ENCODE measurements at places on chromosomes 11 and 22. TPM values are rescaled to one million over a fixed set of nuclear protein-coding genes. Genes with fewer than 3 reads are reported as not detected.

The MMP7 gene
- total RNA-seq, result 66.5 TPM

DNA sequence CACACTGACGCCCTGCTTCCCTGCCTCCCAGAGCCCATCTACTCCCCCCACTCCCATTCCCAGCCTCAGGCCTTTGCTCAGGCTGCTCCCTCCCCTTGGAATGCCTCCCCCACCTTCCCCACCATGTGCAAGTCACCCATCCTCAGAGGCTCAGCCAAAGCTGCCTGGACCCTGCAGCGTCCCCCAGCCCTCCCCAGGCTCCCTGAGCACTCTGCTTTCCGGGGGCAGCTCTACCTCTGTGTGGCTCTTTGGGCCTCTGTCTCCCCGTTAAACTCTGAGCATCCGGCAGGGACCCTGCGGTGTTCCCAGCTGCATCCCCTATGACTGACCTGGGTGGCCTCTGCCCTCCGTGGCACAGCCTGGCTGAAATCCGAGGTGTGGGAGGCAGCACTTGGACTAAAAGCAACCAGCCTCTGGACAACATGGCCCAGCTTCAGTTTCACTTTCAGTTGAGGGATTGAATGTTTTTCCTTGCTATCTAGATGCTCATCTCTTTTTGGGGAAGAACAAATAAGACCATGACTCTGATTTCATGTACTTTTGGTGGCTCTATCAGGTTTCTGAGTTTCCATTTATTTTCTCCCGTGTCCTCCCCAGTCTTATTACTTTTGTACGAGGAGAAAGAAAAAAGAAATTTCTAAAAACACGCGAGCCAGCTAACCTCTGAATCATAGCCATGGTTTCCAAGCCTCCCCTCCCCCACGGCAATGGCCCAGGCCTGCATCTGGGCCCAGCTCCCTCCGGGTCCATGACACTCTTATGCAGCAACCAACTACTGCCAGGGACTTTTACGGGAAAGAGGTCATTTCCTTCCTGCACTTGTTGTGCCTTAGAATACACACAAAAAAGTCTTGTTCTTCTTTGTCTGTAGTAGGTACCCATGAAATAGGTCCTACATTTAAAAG lies 3.8 kb downstream of the APOL3 start:
- DNase-seq, result peak; percentile 88
- peak overlapping the region; percentile 95 for H3K27ac ChIP-seq
- peaks cover 88% of the 10 kb centered on the region for H3K4me1 ChIP-seq
- H3K36me3 ChIP-seq, result no peaks in the 10 kb centered on the region
- H3K27me3 ChIP-seq, result no peaks in the 10 kb centered on the region

The NAALAD2 gene
- 1.6 TPM for total RNA-seq

The ROBO4 gene
- 17.3 TPM for total RNA-seq

GRCh38 chr22:49670456-49671330 lies 157.0 kb downstream of the BRD1 start:
- peak overlapping the region; percentile 69 for H3K27ac ChIP-seq
- peak; percentile 85 for DNase-seq
- H3K4me1 ChIP-seq, result peaks cover 23% of the 10 kb centered on the region
- peak overlapping the region; percentile 46 for H3K4me3 ChIP-seq

DNA sequence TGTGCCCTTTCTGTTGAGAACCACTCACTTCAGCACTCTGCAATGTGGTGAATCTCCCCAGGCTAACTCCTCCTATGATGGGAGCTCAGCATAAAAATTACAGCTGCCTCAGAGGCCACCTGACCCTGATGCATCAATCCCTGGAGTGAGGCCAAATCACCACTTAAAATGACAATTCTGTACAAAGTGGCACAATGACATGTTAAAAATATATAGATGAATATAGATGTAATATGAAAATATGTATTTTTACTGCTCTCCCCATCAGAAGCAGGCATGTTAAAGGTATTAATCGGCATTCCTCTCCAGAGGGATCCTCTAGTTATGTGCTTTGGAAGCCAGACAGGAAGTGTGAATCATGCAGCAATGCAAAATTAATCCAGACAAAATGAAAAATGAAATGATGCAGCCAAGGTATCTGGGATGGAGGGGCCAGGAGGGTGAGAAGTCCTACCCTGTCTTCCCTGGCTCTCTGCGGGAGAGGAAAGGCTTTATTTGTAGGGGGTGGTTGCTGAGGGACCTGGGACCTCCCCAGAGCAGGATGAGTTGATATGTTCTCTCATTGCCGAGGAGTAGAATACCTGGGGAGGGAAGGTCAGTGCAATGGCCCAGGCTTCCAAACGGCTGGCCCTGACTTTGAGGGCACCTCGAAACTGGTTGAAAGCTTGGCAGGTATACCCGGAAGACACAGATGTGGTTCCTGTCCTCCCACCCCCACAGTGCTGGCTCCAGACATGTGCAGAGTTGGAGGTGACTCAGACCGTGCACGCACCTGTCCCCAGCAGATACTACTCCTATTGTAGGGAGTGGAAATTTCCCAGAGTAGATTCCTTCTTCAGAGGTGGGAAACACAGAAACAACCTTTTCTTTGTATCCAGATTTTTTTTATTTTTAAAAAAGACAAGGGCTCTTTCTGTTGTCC lies 347.9 kb upstream of the NCAM1 start:
- H3K36me3 ChIP-seq, result no peaks in the 10 kb centered on the region
- no peak for DNase-seq
- H3K4me1 ChIP-seq, result no peaks in the 10 kb centered on the region
- no peak overlapping the region for H3K27ac ChIP-seq
- H3K4me3 ChIP-seq, result no peak overlapping the region
- H3K27me3 ChIP-seq, result no peaks in the 10 kb centered on the region

DNA sequence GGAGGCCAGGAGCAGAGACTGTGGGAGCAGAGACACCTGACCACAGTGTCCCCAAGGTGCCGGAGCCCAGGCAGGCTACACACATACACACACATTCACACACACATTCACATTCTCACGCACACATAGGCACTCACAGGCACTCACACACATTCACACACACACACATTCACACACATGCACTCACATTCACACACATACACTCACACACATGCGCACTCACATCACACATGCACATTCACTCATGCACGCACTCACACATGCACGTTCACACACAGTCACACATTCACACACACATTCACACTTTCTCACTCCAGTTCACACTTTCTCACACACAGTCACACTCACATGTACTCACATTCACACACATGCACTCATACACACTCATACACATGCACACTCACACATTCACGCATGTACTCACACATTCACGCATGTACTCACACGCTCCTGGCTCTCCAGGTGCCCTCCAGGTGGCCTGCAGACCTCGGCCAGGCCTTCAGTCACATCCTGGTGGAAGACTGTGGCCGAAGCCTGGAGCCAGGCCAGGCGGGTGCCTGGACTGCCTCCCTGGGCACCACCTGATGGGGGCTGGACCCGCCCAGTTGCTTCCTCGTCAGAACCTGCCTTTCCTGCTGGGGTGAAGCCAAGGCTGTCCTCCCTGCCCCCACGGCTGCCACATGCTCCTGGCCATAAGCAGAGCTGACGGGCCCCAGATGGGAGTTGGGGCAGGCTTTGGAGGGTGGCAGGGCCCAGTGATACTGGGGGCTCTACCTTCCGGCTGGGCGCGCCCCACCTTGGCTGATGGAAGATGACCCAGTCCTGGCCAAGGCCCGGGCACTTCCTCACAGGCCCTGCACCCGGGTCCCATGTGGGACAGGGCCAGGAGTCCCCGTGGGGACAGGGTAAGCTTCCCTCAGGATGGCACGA lies 89.5 kb downstream of the WNT7B start:
- H3K36me3 ChIP-seq, result no peaks in the 10 kb centered on the region
- H3K27ac ChIP-seq, result no peak overlapping the region
- H3K4me3 ChIP-seq, result no peak overlapping the region
- H3K4me1 ChIP-seq, result no peaks in the 10 kb centered on the region
- DNase-seq, result peak; percentile 83

GRCh38 chr11:81674211-81674610 lies 1059.5 kb downstream of the FAM181B start:
- H3K4me1 ChIP-seq, result no peaks in the 10 kb centered on the region
- DNase-seq, result no peak
- H3K4me3 ChIP-seq, result no peak overlapping the region
- H3K27ac ChIP-seq, result no peak overlapping the region

DNA sequence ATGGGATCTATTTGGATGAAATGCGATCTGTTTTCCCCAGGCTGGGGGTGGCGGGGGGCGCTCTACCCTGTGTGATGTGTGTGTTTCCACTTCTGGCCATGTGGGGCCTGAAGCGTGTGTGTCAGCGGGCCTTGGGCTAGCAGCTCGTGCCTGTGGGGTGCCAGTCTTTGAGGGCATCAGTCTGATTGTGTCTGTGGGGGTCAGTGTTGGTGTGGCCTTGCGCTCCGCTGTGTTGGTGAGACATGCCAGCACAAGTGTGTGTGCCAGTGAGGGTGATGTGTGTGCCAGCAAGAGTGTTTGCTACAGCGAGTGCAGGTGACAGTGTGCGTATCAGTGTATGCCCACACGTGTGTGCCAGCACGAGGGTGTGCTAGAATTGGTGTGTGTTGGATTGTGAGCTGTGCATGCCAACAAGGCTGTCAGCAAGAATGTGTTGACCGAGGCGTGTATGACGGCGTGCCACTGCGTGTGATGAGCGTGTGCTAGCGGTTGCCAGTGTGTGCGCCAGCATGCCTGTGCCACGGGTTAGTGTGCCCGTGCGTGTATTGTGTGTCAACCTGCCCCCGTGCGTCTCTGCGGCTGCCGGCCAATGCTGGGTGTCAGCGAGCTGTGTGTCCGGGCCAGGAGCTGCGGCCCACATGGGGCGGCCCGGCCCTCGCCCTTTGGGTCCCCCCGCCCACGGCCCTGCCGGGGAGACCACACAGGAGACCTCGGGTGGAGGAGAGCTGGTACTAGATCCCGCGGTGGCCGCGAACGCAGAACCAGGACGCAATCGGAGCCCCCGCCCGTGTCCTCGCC lies 519 bp downstream of the ARRB1 start:
- no peaks in the 10 kb centered on the region for H3K27me3 ChIP-seq
- H3K4me1 ChIP-seq, result peaks cover 69% of the 10 kb centered on the region
- peak overlapping the region; percentile 97 for H3K27ac ChIP-seq
- DNase-seq, result peak; percentile 58
